Panc1 (cell line): ENCODE measurements at places on chromosomes 1 and 21. TPM values are rescaled to one million over a fixed set of nuclear protein-coding genes. Genes with fewer than 3 reads are reported as not detected.

- no peak for DNase-seq
These were observed 113.1 kb downstream of the KCNN3 start for GRCh38 chr1:154756793-154757548.

DNA sequence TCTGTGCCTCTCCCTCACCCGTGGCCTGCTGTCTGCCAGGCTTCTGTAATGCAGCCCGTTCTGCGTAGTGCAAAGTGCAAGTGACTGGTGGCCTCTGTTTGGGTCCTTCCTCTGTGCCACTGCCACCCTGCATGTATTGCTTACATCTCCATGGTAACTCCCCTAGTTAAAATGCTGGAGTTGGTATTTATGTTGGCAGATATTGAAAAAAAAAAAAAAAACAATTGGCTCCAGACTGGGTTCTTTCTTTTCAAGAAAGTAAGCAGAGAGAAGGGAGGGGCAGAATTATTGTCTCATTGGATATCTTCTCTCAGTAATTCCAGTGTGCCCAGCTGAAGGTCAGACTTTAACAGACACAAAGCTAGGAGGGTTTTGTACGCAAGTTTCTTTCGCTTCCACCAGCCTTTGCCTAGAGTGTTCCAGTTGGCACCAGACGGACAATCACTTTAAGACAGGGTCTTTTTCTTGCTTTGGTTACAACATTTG is 242.3 kb downstream of the PBX1 start:
- no peak for DNase-seq

DNA sequence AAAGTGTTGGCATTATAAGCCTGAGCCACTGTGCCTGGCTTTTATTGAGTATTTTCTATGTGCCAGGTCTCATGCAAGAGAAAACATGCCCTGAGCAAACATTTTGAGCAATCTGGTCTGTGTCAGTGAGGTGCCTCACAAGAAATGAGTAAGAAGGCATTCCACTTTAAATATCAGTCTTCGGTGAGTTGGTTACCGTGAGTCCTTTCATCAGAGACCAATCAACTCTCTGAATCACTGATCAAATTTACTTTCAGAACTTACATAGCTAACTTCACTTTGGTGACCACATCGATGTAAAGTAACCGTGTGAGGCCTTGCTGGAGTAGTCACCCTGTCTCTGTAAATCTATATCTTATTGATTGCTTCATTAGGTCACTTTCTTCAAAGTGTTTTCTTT is 14.3 kb upstream of the DDX59 start:
- DNase-seq, result peak; percentile 81

Gene C1orf141
- total RNA-seq, result not detected

- DNase-seq, result no peak
These were observed 38.2 kb downstream of the JUN start for GRCh38 chr1:58745666-58746065.

- peak; percentile 20 for DNase-seq
These were observed 129.7 kb downstream of the DUSP10 start for GRCh38 chr1:221612047-221612777.

- DNase-seq, result no peak
These were observed 9.0 kb upstream of the PLCH2 start for GRCh38 chr1:2466958-2467554.

Gene MROH9
- not detected for total RNA-seq

DNA sequence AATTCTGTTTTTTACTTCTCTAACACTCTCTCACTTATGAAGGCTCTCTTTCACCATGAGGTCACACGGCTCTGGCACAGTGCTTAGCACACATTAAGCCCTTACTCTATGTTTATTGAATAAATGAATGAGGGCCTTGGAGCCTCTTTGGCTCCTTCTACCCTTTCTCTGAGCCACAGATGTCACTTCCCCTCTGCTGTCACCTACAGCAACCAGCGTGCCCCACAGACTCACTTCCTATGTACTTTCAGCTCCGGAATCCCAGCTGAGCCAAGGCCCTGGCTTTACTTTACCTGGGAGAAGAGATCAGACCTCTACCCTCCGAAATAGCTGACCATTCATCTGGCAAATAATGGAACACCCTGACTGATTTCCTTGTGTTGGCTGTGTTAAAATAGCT is 53.7 kb upstream of the HMCN1 start:
- no peak for DNase-seq

DNA sequence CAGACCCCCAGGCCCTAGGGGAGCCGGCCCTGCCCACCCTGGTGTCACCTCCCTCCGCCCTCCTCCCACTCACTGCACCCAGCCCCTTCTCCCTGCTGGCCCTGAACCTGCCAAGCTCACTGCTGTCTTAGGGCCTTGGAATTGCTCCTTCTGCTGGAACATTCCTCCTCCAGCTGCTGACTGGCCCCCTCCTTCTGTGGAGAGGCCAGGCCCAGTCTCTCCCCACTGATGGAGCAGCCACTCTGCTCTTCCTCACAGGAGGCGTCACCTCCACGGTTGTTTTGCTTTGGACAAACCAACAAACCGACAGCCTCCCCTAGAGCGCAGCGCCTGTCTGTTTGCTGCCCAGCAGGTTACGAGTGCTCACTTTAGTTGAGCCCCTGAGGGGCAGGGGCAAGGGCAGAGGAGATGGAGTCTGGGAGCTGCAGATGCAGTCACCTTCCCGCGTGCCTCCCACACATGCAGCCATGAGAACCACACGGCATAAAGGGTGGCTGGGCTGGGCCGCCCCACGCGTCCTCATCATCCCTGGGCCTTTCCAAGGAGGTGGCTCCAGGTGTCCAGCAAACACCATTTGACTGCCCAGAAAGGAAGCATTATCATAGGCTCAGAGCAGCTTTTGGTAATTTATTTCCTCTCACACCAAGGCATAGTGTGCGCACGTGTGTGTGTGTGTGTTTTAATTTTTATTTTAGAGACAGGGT is 9.4 kb downstream of the OXCT2 start:
- no peak for DNase-seq

Gene SH2D1B
- not detected for total RNA-seq

Gene HES5
- not detected for total RNA-seq

DNA sequence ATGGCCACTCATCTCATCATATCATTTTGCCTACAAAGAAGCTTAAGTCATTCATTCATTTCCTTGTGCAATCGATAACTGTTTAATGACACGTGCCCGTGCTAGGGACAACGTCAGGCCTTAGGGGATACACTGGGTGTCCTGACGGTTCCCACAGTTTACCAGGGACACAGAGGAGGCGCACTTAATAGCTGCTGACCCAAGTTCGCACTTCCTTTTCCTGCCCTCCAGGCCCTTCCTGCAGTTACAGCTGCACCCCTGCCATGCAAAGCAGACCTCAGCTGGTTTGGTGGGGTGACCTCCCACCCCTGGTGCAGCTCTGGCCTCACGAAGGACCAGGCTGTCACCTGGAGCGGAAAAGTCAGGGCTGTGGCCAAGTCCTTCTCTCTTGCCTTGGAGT is 4.2 kb downstream of the SPATA21 start:
- DNase-seq, result no peak
